ENCODE measurements at places on chromosomes 12 and 14.

GRCh38 chr14:38056270-38056669, 151.4 kb upstream of the SSTR1 start:
- DNase-seq, result no peak

- no peak for DNase-seq
Measured at GRCh38 chr12:29843036-29843435, 59.3 kb upstream of the TMTC1 start.

DNA sequence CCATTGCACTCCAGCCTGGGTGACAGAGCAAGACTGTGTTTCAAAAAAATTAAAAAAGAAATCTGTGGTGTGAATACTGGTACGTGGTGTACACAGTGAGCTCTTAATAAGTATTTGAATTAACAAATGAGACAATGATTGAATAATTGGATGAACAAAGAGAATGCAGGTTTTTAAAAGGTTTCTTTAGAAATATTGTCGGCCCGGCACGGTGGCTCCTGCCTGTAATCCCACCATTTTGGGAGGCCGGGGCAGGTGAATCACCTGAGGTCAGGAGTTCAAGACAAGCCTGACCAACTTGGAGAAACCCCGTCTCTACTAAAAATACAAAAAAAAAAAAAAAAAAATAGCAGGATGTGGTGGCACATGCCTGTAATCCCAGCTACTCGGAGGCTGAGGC, 6.6 kb downstream of the HIF1A start:
- DNase-seq, result peak; percentile 48

GRCh38 chr12:40325349-40325960, 100.7 kb downstream of the LRRK2 start:
- DNase-seq, result peak; percentile 16

DNA sequence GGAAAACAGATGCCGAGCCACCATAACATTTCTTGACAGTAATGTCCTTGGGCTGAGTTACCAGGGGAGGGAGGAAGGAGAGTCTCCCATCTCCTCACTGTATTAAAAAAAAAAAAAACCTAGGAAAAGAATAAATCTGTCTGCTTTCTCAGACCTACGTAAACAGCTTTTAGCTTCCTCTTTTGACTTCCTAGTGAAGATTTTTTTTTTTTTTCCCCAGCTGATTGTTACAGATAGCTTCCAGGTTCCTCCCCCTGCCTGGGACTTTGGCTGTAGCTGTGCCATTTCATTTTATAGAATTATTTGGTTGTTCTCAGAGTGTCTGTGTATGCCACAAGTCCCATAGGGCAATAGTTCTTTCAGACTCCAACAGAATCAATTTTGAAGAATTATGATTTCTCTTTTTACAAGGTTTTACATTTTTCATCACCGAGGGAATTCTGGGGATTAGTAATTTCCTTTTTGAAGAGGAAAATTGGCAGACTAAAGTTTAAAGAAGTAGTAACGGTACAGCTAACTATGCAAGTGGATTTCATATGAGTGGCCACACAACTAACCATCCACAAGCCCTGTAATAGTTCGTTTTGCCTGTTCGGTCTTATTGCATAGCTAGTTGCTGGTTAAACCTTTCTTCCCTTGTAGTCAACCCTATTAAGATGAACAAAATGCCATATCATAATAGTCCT, 23.1 kb upstream of the GNS start:
- DNase-seq, result no peak

- no peak for DNase-seq
Measured at GRCh38 chr12:70695361-70696023, 58.3 kb upstream of the PTPRB start.

DNA sequence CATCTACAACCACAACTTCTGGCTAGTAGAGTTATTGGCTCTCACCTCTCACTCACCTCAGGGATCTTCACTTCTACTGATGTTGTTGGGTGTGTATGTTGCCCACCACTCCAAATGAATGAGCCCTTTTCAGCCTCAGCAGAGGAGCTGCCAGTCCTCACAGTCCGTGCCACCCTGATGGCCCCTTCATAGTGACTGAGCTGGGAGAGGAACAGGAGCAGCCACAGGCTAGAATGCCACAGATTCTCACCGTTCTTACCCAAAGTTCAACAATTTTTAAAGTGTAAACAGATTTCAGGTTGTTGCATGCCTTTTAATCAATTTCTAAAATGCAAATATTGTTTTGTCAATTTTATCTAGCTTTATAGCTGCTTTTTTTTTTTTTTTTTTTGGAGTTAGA, 74.5 kb upstream of the DNM1L start:
- DNase-seq, result no peak

GRCh38 chr14:61838661-61839245, 76.5 kb downstream of the SNAPC1 start:
- DNase-seq, result peak; percentile 3

GRCh38 chr14:30971586-30971985, 53.9 kb upstream of the AP4S1 start:
- no peak for DNase-seq

- no peak for DNase-seq
Measured at GRCh38 chr12:27031531-27031930, 9.2 kb downstream of the MED21 start.

GRCh38 chr12:54479421-54479820, 6.0 kb upstream of the GTSF1 start:
- DNase-seq, result peak; percentile 47
